ENCODE measurements at places on chromosomes 7 and 10.
A peak's percentile ranks its signal among the peaks of the same experiment; 100 is the strongest.

DNA sequence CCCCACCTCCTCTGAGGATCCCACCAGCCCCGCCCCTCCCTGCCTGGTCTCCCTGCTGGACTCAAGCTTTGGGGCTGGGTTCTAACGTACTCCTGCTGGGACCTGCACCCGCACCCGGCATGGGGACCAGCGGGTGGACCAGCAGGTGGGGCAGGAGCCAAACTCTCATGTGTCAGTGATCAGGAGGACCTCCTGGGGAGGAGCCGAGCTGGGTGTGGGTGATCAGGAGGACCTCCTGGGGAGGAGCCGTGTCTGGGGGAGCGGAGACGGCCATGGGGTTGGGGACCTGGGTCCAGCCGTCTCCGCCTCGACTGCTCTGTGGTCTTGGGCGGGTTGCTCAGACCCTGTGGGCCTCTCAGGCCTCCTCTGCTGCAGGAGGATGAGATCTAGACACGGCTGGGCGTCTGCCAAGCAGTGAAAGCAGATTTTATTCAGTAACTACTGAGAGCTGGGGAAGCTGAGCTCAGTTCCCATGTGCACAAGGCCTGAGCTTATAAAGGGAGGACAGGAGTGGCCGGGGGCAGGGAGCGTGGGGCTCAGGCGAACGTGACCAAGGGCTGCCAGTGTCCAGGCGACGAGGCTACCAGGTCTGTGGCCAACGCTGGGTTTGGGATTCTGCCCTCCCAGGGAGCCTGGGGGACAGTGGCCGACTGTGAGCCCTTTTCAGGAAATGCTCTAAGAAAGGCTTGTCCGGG, 33.6 kb upstream of the UTF1 start:
- no peak for DNase-seq

DNA sequence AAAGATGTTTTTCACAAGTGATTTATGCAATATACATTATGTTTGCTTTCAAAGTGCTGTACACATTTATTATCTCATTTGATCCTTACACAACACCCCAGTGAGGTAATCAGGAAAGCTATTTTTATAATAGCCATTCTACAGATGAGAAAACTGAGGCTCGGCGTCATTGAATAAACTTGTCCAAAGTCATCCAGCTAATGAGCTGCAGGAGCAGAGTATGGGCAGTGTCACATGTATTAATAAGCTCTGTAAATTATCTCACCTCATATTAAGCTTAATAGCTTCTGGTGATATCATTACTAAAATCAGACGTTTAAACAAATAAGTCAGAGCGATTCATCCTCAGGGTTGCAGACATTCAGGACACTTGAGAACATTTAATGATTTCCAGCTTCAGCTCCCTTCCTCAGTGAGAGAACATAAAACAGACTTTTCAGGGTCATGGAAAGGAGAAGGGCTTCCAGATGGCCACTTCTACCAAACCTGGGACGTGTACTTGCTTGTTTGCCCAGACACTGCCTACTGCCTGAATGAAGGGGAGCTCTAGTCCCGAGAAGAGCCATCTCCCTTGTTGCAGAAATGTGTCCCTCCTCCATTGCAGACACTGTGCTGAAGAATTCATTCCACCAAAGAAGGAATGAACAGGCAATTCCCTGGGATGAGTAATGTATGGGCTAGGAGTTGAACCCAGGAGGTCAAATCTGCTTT, 20.5 kb upstream of the FZD1 start:
- no peak for DNase-seq

- no peak for DNase-seq
Observed at GRCh38 chr10:127197154-127197432, 702 bp upstream of the INSYN2A start.

- DNase-seq: no peak
Observed at GRCh38 chr7:150820148-150820547, 19.6 kb downstream of the TMEM176A start.

DNA sequence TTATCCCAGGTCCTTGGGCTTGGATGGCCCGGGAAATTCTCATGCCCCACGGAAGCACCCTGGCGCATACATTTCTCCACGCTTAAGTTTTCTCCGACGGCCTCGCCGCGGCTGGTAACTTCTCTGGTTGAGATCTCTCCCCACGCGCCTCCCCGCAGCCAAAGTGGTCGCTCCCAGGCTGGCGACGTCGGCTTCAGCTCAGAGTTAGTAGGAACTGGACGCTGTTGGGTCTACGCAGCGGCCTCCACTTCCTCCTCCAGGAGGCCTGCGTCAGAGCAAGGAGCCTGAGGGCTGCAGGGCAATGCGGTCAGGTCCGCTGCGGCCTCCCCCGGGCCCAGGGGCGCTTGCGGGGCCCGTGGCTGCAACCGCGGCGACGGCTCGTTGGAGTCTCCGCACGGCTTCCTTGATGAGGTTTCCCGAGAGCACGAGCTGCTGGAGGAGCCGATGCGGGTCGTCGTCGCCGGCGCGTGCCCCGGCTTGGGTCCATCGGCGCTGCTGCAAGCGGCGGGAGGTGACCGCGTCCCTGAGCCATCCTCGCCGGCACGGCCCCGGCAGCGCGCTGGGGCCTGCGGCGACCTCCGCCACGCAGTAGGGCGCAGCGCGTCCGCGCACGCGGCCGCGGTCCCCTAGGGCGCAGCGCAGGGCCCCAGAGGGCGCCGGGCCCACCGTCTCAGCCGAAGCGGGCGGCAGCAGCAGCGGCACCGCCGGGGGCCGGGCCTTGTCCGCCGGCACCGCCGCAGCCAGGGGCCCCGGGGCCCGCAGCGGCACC, 744 bp downstream of the FRAT2 start:
- peak; percentile 22 for DNase-seq

DNA sequence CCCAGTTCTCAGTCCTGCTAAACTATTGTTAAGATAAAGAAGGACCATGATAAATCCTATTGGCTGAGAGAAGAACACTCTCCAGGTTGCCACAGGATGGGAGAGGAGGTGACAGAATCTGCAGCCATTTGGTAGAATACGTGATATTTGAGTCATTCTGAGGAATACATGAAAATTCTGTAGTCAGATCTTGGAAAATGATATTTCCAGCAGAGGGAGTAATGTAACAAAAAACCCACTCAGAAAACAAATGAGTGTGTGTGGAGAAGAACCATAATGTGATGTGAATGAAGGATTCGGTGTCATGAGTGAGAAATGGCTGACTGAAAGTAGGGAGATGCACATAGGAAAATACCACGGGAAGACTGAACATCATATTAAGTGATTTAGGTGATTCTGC, 128.5 kb upstream of the PFKP start:
- DNase-seq: no peak

- no peak for DNase-seq
Observed at GRCh38 chr7:131893631-131894340, 337.4 kb upstream of the PODXL start.

DNA sequence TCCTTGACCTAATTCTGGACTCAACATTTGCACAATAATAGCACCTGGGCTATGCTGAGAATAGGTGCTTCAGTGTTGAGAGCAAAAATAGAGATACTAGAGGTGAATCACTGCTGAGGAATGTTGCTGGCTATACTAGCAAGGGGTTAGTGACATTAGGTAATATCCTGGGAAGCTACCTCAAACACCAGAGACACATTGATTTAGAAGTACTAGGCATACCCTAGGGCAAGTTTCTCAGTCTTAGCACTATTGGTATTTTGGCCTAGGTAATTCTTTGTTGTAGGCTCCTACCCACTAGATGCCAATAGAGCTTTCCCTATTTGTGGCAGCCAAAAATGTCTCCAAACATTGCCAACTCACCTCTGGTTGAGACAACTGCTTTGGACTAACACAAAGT, 484.0 kb upstream of the MBL2 start:
- DNase-seq: no peak

DNA sequence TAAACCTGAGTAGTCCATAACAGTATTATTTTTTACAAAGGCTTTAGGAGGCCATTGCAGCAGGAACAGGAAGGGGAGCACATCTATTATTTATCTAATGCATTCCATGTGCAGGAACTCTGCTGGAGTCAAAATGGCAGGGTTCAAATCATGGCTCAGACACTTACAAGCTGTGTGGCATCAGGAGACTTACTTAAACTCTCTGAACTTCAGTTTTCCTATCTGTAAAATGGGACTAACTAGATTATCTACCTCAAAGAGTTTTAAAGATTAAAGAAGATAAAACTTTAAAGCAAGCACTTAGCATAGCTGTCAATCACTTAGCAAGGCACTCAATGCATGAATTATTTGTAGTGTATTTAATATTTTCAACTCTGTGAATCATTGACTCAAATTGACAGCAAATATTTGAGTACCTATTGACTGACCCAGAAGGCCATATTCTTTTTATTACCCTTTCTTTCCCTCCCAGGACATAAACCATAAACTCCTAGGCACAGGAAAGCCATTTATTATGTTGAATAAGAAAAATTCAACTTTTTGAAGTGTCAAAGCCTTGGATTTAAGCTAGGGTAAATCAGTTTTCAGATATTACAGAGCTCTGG, 115.8 kb upstream of the FAM204A start:
- DNase-seq: no peak

DNA sequence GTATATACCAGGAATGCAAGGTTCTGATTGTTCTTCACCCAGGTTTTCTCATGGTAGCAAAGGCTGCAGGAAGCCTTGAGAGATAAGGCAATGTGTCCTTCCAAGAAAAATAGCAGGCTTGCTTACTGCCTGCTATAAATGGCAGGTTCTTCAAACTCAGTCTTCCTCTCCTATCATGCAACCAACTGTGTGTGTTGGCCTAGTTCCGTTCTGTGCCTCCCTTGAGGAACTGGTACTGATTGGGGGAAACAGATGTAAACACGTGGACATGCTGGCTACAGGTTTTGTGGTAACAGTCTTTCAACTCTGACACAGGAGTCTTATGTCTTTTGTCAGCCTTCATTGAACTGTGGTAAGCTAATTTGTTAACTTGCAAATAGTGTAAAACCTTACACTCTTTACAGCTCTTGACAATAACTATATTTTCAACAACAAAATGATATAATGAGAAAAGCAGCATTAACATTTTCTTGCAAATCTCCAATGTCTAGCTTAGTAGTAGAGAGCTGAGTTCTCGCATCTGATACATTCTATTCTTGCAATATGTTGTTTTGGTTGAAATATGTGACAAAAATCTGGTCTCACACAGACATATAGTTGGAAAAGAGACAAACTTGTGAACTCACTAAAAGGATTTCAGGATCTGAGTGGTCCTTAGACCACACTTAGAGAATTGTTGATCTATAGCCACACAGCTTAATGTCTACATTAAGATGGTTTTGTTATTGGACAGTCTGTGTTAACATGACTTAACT, 54.7 kb upstream of the LSM8 start:
- DNase-seq: no peak

DNA sequence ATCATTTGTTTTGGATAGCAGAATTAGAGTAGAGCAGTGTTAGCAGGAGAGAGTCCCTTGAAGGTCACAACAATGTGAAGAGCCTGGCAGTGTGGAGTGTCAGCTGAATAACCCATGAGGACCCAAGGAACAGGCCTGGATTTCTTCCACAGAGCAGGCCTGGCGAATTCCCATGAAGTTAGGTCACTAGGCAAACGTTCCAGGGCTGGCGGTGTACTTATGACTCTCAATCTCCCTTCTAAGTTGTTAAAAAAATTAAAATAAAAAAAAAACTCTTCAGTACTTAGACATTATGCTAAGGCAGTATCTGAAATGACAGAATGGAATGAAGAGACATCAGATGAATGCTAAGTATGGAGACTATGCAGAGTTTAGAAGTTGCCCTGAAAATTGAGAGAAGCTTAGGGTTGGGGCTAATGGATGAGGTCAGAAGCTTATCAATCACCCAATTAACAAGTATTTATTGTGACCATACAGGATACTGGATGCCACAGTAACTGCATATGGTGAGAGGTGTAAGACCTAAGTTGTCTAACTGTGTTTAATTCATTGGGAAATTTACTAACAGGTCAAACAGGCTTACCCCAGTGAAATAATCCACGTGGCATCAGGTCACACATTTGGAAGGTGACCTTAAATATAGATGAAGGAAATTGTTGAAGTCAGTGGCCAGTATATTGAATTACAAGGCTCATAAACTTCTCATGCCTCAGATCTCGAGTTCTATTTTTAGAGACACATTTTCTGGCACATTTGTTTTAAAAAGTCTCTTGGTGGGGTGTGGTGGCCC, 126.2 kb upstream of the NRP1 start:
- DNase-seq: no peak
